ENCODE measurements at places on chromosomes 6 and 20.

DNA sequence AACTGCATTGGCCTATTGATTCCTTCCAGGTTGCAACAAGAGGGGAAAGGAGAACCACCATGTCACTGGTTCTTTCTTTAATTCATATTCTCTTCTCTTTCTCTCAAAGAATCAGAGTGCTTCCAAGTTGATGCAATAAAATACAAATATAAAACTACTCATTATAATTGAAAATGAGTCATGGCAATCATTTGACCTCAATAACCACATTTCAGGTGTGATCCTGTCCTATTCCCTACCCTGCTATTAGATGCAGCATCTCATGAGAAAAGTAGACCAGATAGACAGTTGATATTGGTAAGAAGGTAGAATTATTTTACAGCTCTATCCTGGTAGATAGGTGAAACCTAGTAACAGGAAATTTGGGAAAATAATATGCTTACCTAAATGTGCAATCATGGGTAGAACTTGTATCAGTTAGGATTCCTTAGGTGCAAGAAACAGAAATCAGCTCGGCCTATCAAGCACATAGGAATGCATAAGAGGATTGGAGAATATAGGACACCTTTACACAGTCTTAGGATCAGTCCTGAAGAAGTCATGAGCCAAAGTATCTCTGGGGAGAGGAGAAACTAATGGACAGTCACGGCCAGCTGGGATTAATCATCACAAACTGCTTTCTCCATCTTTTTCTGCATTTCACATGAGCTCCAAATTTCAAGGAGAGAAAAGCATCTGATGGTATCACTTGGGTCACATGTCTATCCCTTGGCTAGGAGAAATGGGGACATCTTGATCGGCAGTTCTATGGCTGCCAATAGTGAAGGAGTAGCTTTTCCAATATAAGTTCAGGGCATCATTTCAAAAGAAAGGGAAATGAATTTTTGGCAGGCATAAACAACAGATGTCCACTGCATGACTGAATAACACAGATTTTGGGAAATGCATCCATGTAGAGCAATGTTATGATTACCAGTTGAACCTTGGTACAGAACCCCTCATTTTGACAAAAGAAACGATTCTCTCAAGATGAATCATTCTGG, 19.3 kb upstream of the RNF146 start:
- no peak for DNase-seq

DNA sequence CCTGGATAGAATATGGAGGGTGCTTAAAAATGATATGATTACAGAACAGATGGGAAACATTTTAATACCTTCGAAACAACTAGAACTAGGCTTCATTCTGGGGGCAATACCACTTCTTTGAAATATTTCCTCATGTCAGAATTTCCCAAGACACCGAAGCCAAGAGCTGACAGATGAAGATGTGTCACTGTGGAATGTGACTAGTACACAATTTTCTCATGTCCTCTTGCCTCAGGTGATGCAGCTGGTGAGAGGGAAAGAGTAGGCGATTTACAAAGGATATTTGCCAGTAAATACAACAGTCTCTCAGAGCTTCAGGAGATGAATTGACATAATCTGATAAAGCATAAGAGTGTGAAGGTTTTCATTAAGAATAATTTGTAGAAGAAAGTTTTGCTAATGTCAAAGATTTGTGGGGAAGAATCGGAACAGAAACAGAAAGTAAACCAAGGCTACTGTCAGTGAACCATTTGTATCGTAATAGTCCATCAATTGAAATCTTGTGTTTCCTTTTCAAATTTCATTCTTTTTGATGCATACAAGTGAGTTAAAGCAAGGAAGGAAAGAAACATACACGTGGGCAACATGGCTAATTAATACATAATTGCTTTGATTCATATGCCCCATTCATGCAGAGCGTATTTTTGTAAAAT, 164.7 kb upstream of the CCN2 start:
- DNase-seq: no peak

DNA sequence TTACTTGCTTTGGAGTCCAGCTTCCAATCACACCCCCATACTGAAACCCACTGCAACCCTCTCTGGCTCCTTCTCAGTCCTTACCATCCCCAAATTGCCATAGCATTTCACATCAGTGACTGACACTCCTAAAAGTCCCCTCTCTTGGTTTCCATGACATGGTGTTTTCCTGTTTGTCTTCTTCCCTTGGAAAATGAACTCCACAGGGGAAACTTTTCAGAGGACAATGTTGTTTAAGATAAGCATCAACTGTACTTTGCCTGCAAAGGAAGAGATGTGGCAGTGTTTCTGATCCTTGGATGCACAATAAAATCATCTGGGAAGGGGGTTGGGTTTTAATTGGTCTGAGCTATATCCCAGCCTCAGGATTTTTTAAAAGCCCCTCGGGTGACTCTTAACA, 214.9 kb downstream of the HACE1 start:
- DNase-seq: no peak

DNA sequence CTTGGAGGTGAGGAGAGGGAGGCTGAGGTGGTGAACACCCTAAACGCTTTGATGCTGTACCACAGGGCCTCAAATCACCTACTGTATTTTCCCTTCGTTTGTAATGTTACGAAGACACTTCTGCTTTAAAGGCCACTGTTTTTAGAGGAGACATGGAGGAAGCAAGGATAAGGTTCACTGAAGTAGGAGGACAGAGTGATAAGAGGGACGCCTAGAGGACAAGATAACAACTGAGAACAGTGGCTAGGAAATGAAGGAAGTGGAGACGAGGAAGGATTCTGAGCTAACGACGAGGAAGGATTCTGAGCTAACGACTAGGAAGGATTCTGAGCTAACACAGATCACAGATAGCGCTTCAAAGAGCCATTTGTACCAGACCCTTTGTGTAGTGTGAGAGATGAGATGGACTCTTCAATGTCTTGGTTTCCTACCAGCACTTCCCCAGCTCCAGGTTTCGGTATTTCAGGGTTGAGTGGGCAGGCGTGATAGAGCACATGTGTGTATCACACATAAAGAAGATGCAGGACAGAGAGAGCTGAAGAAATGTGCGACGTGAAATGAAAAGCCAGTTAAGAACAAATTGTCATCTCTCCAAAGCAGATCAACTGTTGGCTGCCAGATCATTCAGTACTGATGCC, 7.5 kb downstream of the SF3B5 start:
- no peak for DNase-seq

DNA sequence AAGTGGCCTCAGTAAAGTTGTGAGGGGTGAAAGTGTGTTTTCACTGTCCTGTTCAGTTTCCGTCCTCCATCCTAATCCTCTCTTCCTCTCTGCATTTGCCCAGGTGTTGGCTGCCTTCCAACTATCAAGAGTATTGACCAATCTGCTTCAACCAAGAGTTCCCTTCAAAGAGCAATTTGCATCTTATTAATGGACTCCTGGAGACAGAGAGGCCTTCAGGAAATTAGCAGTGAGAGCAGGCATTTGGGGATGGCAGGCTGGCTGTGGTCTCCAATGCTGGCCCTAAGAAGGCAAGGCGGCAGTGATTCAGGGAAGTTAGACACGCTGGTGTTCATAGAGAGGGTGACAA, 77.2 kb downstream of the GPR6 start:
- DNase-seq: no peak

- no peak for DNase-seq
Observed at GRCh38 chr6:41594326-41594725, 43.9 kb upstream of the MDFI start.

DNA sequence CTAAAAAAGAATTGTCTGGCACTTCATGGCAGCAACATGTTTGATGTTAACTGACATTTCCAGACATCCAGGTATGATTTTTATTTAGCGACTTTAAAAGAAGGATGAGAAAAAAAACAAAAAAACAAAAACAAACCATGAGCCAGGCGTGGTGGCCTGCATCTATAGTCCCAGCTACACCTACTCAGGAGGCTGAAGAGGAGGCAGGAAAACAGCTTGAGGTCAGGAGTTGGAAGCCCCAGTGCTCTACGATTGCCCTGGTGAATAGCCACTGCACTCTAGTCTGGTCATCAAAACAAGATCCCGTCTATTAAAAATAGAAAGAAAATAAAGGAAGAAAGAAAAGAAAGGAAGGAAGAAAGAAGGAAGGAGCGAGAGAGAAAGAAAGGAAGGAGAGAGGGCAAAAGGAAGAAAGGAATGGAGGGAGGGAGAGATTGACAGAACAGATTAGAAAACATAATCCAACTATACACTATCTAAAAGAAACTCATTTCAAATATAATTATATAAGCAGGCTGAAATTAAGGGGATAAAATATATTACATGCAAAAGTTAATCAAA, 141.6 kb downstream of the TRIM27 start:
- DNase-seq: no peak

GRCh38 chr20:48592107-48592940, 235.5 kb downstream of the PREX1 start:
- DNase-seq: no peak

DNA sequence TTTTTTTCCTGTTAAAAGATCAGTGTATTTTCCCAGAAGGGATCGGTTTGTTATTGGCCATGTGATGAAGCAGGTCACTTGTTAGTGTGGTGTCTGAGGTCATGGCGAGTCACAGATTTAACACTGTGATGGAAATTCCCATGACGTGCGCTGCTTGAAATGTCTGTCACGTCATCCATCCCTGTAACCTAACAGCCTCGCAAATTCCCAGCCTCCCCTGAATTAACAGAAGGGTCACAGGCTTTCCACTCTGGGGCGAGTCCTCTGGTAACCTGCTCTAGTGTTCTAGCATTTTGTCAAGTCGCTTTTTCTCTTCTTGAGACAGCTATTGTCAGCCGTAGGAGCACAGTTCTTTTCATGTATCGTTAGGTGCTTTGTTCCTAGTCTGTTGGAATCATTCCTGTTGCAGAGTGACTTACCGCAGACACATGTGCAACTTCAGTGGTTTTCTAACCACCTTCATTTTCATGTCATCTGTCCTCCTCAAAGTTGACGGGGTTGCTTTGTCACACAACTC, 137.2 kb downstream of the MAP3K4 start:
- DNase-seq: peak; percentile 8

DNA sequence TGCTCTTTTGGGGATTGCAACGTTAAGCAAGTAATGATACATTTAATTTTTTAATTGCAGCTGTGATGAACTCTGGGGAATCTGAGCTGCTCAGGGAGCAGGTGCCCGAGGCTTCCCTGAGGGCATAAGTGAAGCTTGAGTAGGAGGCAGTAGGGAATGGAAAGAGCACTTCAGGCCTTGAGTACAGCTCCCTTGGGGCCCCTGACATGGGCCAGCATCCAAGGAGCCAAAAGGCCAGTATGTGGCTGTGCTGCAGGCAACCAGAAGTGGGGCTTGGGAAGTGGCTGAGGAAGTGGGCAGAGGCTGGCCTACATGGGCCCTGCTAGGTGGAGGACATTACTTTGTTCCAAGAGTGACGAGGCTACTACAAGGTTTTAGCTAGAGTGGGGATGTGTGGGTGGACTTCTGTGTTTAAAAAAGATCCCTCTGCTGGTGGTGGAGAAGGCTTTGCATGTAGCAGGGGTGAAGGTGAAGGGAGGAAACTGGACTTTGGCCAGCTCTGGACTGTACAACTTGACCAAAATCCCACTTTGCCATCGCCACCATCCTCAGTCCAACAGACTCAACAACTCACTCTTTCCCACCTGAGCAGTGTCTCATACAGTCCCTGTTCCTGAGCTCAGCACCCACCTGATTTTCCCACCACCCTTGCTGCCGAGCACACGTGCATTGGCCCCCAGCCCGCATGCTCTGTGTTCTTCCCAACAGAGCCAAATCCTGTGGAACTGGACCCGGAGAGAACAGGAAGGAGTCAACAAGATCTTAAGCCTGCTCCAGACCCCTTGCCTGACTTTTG, 10.9 kb upstream of the ZNF831 start:
- no peak for DNase-seq

DNA sequence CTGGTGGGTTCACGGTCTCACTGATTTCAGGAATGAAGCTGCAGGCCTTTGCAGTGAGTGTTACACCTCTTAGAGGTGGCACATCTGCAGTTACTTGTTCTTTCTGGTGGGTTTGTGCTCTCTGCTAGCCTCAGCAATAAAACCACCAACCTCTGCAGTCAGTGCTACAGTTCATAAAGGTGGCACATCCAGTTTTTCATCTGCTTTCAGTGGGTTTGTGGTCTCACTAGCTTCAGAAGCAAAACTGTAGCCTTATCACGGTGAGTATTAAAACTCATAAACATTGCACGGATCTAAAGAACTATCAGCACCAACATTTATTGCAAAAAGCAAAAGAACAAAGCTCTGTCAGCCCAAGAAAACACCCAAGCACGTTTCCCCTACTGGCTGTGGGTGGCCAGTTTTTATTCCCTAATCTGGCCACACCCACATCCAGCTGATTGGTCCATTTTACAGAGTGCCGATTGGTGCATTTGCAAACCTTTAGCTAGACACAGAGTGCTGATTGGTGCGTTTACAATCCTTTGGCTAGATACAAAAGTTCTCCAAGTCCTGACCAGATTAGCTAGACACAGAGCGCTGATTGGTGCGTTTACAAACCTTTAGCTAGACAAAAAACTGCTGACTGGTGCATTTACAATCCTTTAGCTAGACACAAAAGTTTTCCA, 3.4 kb upstream of the TMEM14C start:
- DNase-seq: no peak

- DNase-seq: no peak
Observed at GRCh38 chr6:41655646-41656001, 17.4 kb downstream of the MDFI start.

GRCh38 chr6:133340557-133340956, 99.4 kb downstream of the EYA4 start:
- no peak for DNase-seq

GRCh38 chr6:35031611-35032529, 109.3 kb downstream of the TCP11 start:
- DNase-seq: no peak

GRCh38 chr20:19026121-19026878, 186.1 kb upstream of the SLC24A3 start:
- DNase-seq: peak; percentile 1

DNA sequence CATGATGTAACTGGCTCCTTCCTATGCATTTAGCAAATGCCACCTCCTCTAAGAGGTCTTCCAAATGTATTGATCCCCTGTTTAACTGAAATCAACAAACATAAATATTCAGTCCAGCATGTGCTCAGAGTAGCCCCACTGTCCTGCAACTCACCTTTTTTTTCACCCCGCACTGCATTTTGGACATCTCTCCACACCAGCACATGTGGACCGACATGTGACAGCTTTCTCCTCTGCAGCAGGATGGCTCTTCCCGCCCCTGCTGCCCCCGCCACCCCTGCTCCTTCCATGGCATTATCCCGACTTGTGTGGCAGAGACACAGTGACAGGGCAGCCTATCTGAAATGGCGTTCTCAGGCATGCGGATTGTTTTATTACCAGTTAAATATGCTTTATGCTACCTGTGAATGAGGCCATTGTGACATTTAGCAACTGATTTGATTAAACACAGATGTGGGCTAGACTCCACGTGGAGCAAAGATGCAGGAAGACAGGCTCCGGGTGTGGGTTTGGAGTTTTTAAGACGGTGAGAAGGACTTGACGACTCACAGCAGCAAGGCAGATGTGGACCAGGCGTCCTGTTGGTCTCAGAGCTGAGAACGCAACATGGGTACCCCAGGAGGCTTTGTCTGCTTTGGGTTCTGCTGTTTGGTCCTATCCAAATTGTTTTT, 161.2 kb downstream of the EYA2 start:
- DNase-seq: no peak

- DNase-seq: no peak
Observed at GRCh38 chr6:71197267-71197666, 91.3 kb upstream of the OGFRL1 start.

Measured in stimulated activated CD8-positive, alpha-beta memory T cell treated with anti-CD3 and anti-CD28 coated beads, Interleukin-2, amount 100 ng/mL, for 48 hours (primary cell).